ENCODE measurements at places on chromosomes 7 and 10.

GRCh38 chr7:36092221-36092771, 60.8 kb upstream of the EEPD1 start:
- no peak for DNase-seq

- no peak for DNase-seq
Measured at GRCh38 chr10:62076891-62077290, 175.4 kb downstream of the ARID5B start.

DNA sequence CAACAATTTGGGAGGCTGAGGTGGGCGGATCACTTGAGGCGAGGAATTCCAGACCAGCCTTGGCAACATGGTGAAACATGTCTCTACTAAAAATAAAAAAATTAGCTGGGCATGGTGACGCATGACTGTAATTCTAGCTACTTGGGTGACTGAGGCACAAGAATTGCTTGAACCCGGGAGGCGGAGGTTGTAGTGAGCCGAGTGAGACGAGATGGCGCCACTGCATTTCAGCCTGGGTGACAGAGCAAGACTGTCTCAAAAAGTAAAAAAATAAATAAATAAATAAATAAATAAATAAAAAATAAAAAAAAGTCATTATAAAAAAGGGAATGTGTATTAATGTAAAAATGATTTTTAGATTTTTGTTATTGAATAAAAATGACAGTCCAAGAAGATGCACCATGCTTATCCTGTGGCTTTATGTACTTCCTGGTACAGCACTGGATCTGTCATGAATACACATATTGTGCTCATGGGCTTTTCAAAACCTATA, 658.8 kb upstream of the LRRN3 start:
- DNase-seq, result no peak

- no peak for DNase-seq
Measured at GRCh38 chr7:26648554-26648953, 215.8 kb downstream of the SKAP2 start.

DNA sequence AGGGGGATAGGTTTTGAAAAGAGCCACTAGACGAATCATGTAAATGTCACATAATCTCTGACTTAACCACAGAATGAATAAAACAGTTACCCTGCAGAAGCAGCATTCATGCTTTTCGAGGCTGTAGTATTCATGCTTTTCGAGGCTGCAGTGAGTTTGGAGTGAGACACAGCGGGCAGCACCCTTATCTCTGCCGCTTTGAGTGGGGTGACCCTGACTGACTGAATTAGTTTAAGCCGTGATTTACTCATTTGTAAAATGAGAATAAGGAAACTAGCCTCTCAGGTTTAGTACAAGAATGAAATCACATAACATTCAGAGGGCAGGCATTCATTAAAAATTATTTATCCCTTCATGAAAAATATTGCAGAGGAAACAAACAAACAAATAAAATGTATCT, 92.8 kb upstream of the KMT2C start:
- DNase-seq, result no peak

- no peak for DNase-seq
Measured at GRCh38 chr7:83156006-83156405, 6.7 kb downstream of the PCLO start.

GRCh38 chr7:104818961-104819880, 194.8 kb upstream of the KMT2E start:
- peak; percentile 1 for DNase-seq

DNA sequence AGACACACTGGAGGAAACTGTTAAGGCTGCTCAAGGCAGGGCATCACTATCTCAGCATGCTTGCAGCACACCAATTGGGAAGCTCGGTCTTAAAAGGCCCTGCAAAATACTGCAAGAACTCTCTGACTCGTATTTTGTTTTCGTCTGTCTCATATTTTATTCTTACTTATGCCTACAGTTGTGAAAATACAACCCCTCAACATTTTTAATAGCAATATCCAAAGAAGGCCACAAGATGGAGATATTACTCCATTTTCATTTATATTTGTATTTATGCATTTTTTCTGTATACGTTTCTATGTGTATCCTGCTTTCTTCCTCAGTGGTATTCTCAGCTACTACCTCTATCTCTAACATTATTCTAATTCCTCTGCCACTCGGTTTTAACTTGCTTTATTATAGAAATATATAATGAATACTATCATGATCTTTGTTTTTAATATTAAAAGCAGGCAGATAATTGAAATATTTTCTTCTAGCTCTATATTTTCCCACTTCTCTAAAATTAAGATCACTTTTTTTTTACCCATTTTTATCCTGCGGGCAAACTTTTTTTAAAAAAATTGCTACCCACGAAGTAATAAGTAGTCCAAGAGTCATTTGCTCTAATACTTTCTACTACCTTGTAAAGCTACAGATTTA, 10.0 kb downstream of the DNAJC1 start:
- no peak for DNase-seq

Measured in HFF-Myc (cell line).